ENCODE measurements at places on chromosomes 3 and 15.

DNA sequence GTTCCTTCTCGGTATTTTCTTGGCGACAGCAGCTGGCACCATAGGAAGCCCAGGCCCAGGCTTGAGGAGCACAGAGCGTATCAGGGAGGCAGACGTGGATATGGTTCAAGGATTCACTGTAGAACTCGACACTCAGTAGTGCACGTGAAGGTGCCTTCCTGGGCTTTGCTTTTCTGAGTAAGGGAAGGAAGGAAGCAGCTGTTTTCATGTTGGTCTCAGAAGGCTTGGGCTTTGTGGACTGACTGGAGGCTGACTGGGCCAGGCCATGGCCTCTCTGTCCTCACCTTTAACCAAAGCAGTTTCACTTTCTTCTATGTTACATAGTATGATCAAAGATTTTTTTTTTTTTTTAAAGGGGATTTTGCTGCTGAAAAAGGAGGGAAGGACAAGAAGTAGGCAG, 6.9 kb upstream of the GHRL start:
- DNase-seq: no peak

GRCh38 chr3:143119974-143120715, 574 bp downstream of the CHST2 start:
- DNase-seq: no peak

DNA sequence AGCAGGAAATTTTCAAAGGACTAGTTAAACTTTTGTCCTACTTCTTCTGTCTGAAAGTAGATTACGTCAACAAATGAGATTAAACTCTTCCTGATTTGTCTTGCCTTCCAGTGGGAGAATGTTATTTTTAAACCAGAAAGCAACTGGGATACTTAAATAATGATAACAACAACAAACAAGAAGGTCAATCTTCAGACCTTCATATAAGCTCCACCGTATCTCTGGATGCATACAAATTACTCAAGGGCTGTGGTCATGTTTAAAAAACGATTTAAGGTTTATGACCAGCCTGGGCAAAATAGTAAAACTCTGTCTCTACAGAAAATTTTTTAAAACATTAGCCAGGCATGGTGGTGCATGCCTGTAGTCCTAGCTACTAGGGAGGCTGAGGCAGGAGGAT, 145.3 kb upstream of the NPHP3 start:
- no peak for DNase-seq

DNA sequence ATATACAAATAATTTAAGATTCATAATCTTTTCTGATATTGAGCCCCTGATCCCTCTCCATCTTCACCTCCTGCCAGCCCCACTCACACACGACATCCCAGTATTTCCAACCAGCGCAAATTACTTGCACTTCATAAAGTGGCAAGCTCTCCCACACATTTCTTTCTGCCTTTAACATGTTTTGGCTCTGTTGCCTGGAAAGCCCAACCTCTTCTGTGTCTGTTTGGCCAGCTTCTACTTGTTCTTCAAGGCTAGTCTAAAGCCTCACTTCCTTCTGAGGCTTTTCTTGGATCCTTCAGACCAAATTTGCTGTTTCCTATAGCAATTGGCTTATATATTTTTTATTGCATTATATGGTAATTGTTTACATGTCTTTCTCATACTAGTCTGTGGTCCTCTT, 5.1 kb upstream of the TM6SF1 start:
- DNase-seq: no peak

- no peak for DNase-seq
Observed at GRCh38 chr15:36742696-36743095, 163.3 kb downstream of the CDIN1 start.

GRCh38 chr15:47431501-47431900, 285.8 kb upstream of the SEMA6D start:
- DNase-seq: no peak

DNA sequence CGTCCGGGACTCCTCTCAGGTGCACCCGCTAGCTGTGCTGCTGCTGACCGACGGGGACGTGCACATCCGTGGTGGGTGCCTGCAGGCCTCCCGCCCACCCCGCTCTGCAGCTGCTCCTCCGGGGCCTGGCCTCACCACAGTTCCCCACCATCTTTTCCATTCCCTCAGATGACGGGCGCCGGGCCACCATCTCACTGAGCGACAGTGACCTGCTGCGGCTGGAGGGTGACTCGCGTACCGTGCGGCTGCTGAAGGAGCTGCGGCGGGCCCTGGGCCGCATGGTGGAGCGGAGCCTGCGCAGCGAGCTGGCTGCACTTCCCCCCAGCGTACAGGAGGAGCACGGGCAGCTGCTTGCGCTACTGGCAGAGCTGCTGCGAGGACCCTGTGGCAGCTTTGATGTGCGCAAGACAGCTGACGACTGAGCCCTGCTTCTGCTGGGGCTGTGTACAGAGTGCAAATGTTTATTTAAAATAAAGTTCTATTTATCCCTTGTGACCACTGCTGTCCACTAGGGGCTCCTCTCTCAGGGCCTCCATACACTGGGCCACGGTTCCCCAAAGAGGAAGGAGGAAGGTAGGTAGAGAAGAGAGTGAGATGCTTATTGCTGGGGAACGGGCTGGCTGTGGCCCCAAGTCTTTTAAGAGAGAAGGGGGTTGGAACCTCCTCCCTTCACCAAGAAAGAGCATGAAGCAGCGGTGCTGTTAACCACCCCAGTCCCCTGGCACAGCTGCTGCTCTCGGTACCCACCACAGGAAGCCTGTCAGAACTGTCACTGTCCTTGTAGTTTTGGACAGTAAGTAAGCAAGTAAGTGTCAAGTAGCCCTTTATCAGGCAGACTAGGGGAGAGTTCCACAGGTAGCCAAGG, 47.0 kb downstream of the DHX30 start:
- DNase-seq: no peak

DNA sequence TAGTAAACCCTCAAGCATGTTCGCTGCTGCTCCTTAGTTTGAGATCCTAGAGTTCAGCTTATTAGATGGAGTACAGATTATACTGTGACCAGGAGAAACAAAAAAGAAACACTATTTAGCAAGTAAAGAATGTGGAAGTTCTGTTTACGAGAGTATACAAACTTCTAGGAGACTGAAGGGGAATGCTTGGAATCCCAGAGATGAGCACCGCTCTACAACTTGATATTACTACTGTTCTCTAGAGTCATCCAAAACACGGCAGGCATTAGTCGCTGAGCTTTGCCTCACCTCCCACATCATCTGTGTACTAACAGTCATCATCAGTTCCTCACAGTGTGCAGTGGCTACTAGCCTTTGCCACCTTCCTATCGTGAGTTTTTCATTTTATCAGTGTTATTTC, 121.4 kb upstream of the CHRM5 start:
- no peak for DNase-seq

DNA sequence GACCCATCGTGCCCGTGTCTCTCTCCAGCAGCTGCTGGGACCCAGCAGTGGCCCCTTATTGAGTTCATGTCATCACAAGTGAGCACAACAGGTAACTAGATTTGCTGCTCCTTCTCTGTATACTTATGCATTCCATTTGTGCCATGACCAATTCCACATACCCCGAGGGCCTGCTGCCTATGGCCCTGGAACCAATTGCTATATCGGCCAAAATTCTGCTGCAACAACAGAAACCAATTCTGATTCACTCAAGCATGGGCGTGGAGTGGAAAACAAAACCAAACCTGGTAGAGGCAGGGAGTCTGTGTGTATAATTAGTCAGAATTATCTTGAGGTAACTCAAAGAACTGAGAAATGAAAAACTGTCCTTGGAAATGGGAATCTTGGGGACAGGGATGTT, 516.6 kb downstream of the EPHB1 start:
- no peak for DNase-seq

GRCh38 chr3:33058765-33059164, 38.2 kb downstream of the GLB1 start:
- DNase-seq: no peak

DNA sequence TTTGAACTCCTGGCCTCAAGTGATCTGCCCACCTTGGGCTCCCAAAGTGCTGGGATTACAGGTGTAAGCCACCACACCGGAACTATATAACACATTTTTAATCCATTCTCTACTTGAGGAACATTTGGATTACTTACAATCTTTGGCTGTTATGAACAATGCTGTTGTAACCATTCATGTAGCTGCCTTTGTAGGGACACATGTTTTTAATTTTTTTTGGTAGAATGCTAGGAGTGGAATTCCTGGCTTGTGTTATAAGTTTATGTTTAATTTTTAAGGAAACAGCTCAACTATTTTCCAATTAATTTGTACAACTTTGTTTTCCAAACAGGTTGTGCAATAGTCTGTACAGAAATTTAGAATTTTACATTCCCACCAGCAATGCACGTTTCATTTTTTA, 51.7 kb downstream of the GPR149 start:
- no peak for DNase-seq

DNA sequence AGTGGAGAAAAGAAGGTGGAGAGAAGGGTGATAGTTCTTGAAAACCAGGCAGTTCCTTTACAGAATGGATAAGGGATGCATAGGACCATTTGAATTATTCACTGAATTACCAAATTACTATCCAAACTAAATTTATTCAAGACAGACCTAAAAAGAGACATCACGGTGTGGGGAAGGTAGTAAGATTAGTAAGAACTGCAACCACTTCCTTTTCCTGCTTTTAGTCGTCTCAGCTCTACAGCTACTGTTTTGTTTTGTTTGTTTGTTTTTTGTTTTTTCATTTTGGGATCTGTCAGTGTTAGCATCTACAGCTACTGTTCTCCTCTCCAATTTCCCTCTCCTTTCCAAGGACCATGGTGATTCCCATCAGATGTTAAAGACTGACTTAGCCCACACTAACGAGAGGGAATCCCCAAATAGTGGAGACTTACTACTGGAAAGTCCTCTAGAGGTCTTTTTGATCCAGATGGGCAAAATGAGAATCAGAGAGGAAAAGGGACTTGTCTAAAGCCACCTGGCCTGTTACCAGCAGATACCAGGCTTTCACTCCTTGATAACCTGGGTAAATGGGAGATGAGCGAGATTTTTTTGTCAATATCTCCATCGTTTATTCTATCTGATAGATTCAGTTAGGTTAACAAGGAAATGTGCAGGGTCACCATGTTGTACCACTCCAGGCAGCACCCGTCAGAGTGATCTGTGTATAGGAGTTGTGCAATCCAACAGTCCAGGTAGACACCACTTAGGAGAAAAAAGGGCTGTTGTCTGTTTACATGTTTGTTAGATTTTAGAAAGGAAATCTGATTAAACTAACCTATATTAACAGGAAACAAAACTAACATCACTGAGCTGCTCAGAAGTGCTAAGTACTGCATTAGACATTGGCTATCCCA, 6.0 kb downstream of the HCLS1 start:
- no peak for DNase-seq

- no peak for DNase-seq
Observed at GRCh38 chr3:166195808-166196207, 358.6 kb upstream of the BCHE start.

- DNase-seq: no peak
Observed at GRCh38 chr15:95990833-95991232, 339.7 kb upstream of the NR2F2 start.

GRCh38 chr3:10320320-10320677, 613 bp downstream of the SEC13 start:
- no peak for DNase-seq

DNA sequence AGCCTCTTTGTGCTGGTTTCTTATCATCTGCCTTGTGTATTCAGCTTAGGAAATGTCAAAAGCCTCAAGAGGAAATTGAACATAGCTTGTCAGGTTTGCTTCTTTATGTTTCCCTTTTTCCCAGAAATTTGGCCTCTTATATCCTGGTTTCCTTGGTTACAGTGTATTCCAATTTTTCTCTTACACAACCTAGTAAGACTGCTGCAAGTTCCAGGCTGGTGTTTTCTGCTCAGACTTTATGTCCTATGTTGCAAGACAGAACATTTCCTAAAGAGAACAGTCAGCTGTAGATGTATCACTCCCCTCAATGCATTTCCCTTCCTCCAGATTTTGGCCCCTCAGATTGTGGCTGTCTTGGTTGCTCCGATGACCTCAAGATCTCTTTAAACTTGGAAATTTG, 102.5 kb downstream of the SH3GL3 start:
- DNase-seq: no peak

DNA sequence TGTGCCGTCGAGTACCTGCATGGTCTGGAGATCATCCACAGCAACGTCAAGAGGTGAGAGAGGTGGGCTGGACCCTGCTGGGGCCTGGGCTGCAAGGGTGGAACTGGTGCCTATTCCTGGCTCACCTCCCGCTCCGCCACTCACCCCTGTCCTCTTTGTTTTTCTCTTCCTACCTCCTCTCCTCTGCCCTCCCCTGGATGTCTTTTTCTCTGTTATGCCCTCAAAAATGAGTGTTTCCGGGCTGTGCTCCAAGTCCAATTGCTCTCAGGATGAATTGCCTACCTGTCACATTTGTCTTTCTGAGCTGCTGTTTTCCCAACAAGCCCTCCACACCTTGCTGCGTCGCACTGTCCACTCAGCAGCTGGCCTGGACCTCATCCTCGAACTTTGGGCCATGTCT, 28.5 kb upstream of the TATDN2 start:
- no peak for DNase-seq

DNA sequence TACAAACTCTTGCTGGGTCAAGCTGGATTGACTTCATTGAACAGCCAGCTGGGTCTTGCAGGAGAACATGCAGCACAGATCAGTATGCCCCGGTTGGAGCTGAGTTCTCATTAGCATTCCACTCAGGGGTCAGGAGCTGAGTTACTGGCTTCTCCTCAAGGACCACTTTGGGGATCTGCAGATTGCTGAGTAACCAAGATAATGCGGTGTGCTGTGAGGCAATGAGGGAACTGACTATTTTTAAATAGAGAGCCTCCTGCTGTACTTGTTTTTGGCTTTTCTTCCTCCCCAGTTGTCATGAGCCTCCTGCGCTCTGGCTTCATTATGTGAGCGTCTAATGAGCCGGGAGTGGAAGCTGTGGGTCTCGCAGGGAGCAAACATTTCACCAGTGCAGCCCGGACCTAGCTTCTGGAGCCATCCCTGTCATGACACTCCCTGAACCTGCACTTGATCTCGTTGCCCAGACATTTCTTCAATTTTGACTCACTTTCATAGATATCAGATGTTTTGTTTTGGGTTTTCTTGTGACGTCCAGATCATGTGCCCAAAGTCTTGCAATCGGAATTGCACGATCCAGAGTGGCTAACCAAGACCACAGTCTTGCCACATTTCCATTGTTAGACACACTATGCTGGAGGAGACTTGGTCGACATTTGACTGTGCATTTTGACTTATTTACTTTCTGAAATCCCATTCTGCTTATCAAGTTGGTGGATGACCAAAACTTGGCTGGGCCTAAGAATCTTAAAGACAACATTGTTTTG, 327.2 kb downstream of the LRTM1 start:
- no peak for DNase-seq

- no peak for DNase-seq
Observed at GRCh38 chr3:185912929-185913901, 24.6 kb downstream of the TRA2B start.

DNA sequence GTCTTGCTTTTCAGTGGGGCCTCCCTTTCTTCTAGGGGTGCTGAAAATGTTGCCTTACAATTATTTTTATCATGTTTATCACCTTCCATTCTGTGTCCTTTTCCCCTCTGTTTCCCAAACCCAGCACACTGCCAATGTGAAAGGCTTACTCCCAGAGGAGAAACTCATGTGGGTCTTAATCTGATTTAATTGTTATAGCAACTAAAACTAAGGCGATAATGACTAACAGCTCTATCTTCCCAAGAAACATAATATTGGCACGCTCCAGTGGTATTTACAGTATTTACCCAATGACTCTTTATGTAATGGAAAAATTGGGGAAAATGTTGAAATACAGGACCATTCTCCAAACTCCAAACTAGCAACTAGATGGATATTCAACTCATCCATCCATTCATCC, 58.4 kb downstream of the MESD start:
- no peak for DNase-seq

GRCh38 chr3:195761567-195762248, 40.9 kb downstream of the MUC20 start:
- no peak for DNase-seq

Data from GOT3 (cell line).